ENCODE measurements at places on chromosomes 11 and 22.

- H3K36me3 ChIP-seq, result no peaks in the 10 kb centered on the region
- H3K27ac ChIP-seq, result no peak overlapping the region
- no peak overlapping the region for H3K4me3 ChIP-seq
- no peaks in the 10 kb centered on the region for H3K4me1 ChIP-seq
- H3K27me3 ChIP-seq, result no peaks in the 10 kb centered on the region
These were observed 3.0 kb downstream of the OR8D1 start for GRCh38 chr11:124310721-124311120.

GRCh38 chr11:27909386-27909785 lies 198.6 kb downstream of the KIF18A start:
- no peaks in the 10 kb centered on the region for H3K4me1 ChIP-seq
- no peak overlapping the region for H3K27ac ChIP-seq
- no peaks in the 10 kb centered on the region for H3K36me3 ChIP-seq

DNA sequence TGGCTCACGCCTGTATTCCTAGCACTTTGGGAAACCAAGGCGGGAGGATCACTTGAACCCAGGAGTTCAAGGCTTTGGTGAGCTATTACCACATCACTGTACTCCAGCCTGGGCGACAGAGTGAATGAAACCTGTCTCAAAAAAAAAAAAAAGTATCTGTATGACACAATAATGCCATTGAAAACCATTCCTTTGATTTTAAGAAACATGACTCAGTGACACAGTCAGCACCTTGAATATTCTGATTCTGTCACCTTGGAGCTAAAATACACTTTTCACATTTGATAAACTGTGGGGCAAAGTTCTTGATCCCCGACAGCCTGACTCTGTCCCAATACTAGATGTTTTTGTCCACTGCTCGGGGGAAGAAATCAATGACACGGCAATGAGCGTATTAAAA lies 16.7 kb upstream of the ELFN2 start:
- H3K4me1 ChIP-seq, result peaks cover 3% of the 10 kb centered on the region
- no peak for DNase-seq
- H3K36me3 ChIP-seq, result no peaks in the 10 kb centered on the region
- H3K4me3 ChIP-seq, result no peak overlapping the region
- peaks cover 20% of the 10 kb centered on the region for H3K27me3 ChIP-seq

DNA sequence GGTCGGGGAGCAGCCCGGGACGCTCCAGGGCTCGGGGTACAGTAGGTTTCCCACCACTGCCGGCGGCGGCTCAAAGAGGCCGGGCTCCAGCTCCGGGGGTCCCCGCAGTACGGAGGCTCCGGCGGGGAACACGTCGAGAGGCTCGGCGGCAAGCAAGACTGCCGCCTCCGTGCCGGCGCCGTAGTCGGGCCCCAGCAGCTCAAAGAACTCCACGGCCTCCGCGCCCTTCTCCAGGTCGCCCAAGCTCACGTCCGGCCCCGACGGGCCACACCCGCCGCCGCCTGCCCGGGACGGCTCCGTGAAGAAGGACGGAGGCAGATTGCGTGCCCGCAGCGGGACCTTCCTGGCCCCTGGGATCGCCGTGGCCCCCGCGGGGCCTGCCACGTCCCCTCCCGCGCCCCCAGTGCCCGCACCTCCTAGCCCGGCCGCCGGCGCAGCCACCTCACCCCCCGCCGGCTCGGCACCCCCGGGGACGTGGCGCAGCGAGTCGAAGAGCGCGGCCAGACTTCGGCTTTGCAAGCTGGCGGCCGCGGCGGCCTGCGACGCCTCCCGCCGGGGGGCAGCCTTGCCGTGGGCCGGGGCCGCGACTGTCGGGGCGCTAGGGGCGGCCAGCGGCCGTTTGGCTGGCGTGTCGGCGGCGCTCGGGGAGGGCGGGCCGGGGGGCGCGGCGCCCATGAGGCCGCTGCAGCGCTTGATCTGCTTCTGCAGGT lies 775 bp downstream of the FAM181B start:
- H3K27ac ChIP-seq, result no peak overlapping the region
- peak overlapping the region; percentile 48 for H3K4me3 ChIP-seq
- peak; percentile 22 for DNase-seq
- no peaks in the 10 kb centered on the region for H3K36me3 ChIP-seq
- peaks cover 8% of the 10 kb centered on the region for H3K4me1 ChIP-seq
- H3K27me3 ChIP-seq, result peaks cover 48% of the 10 kb centered on the region

DNA sequence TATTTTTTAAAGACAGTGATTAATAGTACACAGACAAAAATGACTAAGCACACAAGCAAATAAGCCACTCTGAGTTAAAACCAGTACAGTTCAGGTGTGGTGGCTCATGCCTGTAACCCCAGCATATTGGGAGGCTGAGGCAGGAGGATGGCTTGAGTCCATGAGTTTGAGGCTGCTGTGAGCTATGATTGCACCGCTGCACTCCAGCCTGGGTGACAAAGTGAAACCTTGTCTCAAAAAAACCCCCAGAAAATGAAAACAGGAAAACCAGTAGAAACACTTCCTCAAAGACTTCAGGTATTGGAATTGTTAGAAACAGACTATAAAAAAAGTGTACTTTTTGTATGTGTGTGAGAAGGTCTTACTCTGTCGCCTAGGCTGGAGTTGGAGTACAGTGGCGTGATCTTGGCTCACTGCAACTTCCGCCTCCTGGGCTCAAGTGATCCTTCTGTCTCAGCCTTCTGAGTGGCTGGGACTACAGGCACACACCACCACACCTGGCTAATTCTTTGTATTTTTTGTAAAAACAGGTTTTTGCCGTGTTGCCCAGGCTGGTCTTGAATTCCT lies 33.0 kb downstream of the PPP6R2 start:
- H3K4me3 ChIP-seq, result no peak overlapping the region
- H3K4me1 ChIP-seq, result no peaks in the 10 kb centered on the region
- no peak for DNase-seq
- H3K27ac ChIP-seq, result no peak overlapping the region
- no peaks in the 10 kb centered on the region for H3K27me3 ChIP-seq
- peaks cover 40% of the 10 kb centered on the region for H3K36me3 ChIP-seq

DNA sequence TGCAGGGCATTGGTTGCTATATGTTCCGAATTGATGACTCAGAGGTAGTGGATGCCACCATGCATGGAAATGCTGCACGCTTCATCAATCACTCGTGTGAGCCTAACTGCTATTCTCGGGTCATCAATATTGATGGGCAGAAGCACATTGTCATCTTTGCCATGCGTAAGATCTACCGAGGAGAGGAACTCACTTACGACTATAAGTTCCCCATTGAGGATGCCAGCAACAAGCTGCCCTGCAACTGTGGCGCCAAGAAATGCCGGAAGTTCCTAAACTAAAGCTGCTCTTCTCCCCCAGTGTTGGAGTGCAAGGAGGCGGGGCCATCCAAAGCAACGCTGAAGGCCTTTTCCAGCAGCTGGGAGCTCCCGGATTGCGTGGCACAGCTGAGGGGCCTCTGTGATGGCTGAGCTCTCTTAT lies 5.4 kb upstream of the TTC36 start:
- no peak overlapping the region for H3K4me3 ChIP-seq
- H3K27ac ChIP-seq, result peak overlapping the region; percentile 91
- peak; percentile 62 for DNase-seq
- H3K27me3 ChIP-seq, result no peaks in the 10 kb centered on the region
- peaks cover 67% of the 10 kb centered on the region for H3K36me3 ChIP-seq

DNA sequence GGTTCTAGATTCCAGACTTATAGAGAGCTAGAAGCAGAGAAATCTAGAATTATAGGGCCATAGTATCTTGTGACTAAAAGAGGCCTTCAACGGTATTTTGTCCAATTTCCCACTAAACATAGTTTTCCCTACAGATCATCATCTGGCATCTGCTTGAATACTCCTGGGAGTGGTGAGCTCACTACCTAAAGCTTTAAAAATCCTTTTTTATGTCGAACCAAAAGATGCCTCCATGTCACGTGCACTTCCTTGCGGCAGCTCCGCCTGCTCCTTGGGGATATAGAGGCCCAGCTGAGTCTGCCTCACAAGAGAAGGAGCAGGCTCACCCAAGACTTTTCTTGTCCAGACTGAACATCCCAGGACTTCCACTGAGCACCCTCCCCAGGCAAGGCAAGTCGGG lies 4.3 kb upstream of the MB start:
- peak overlapping the region; percentile 13 for H3K4me3 ChIP-seq
- no peak for DNase-seq
- peak overlapping the region; percentile 89 for H3K27ac ChIP-seq
- peaks cover 52% of the 10 kb centered on the region for H3K4me1 ChIP-seq

DNA sequence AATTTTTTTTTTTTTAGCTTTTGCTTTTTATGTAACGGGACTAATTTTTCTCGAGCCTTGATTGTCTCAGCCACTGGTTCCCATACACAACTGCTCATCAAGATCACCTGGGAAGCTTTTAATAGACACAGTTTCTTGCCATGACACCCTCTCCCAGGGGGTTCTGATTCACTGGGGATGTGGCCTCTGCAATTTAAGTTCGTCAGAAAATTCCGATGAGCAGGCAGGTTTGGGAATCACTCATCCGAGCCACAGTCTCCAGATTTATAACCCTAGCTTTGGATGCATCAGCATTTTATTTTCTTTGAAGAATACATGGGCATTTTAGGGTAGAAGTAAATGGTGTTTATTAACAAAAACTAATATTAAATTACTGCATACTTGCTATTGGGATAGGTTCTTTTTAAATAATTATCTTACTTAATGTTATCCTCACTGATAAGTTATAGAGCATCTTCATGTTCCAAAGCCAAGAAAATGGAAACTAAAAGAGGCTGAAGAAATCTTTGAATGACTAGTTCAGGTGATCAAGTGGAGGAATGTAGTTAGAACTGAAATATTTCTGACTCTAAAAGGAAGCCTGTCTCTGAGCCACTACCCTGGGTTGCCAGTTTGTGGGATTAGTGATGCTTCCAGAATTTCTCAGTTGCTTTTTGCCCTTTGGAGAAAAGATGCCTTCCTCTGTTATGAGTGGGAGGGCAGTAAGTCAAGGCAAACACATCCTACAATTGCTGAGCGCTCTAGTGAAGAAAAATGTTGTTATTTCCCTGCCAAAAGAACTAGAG lies 319.0 kb downstream of the DDX10 start:
- H3K27me3 ChIP-seq, result no peaks in the 10 kb centered on the region
- no peak for DNase-seq
- no peaks in the 10 kb centered on the region for H3K36me3 ChIP-seq
- H3K27ac ChIP-seq, result no peak overlapping the region

DNA sequence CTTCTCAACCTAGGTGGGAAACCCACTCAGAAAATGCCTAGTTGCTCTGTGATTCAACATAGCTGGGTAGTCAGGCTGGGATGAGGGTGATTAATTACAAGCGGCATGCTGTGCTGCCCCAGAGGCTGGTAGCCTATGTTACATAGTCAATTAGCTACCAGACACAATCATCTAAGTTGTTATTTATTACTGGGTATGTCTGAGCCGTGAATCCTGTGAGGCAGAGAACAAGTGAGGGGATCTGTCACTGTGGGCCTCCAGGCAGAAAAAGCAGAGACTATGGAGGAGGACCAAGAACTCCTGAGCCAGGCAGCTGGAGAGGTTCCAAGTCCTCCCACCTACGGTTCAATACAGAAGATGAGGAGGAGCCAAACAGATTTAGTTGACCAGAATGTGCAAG lies 186.6 kb upstream of the BDNF start:
- H3K36me3 ChIP-seq, result no peaks in the 10 kb centered on the region
- no peak overlapping the region for H3K4me3 ChIP-seq
- no peak for DNase-seq
- no peak overlapping the region for H3K27ac ChIP-seq

- no peak for DNase-seq
- H3K4me1 ChIP-seq, result no peaks in the 10 kb centered on the region
- H3K4me3 ChIP-seq, result no peak overlapping the region
These were observed 576.3 kb downstream of the BRD1 start for GRCh38 chr22:49251371-49251770.

GRCh38 chr11:5679811-5680210 lies 5.1 kb downstream of the TRIM5 start:
- peaks cover 5% of the 10 kb centered on the region for H3K4me1 ChIP-seq
- no peak overlapping the region for H3K27ac ChIP-seq
- no peak overlapping the region for H3K4me3 ChIP-seq
- H3K27me3 ChIP-seq, result no peaks in the 10 kb centered on the region

DNA sequence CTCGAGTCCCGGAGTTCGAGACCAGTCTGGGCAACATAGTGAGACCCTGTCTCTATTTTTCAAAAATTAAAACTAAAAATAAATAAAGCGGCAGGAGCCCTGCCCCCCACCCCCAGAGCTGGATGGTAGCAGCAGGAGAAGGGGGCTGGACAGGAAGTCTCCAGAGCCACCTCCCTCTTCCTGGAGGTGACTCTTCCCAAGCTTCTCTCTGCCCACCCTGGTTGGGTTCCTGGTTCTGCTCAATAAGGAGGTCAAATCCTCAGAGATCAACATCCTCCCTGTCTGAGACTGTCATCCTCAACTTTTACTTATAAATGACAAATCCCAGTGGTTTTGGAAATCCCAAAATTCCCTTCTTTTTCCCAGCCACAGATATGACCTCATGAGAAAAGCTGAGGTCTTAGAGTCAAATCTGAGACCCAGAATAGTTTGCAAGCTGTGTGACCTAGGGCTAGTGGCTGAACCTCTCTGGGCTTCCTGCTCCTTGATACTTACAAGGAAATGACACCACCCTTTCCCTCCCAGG lies 987 bp downstream of the C1QTNF6 start:
- DNase-seq, result peak; percentile 40
- peak overlapping the region; percentile 94 for H3K27ac ChIP-seq
- H3K4me1 ChIP-seq, result peaks cover 38% of the 10 kb centered on the region
- H3K36me3 ChIP-seq, result peaks cover 7% of the 10 kb centered on the region

Data from muscle of leg (tissue), 16 donors.